Stimulated activated naive B cell treated with anti-CD40 and anti-IgM and Interleukin-4, amounts not matched to agents 10 μg/mL and 1 μg/mL and 100 μg/mL, for 72 hours (primary cell): ENCODE measurements at places on chromosomes 7 and 10.

DNA sequence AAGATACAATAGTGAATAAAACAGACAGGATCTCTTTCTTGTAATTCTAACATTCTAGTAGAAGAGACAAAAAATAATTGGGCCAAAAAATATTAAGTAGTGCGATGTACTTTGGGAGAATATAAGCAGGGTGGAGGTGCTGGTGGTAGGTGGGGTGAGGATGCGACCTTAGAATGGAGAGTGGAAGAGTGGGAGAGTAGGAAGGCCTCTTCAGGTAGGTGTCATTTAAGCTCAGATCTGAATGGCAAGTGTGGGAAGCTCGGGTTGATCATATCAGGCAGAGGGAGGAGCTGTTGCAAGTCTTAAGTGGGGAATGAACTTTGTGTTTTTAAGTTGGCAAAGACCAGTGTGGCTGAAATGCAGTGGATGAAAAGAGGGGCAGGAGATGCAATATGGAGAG, 3.8 kb upstream of the IFRD1 start:
- no peak overlapping the region for H3K4me3 ChIP-seq
- no peak for DNase-seq
- H3K27me3 ChIP-seq = no peaks in the 10 kb centered on the region
- H3K27ac ChIP-seq = no peak overlapping the region
- H3K4me1 ChIP-seq = peaks cover 16% of the 10 kb centered on the region
- peaks cover 8% of the 10 kb centered on the region for H3K36me3 ChIP-seq

- no peak for DNase-seq
- H3K27ac ChIP-seq = no peak overlapping the region
- H3K4me3 ChIP-seq = no peak overlapping the region
- peaks cover 20% of the 10 kb centered on the region for H3K4me1 ChIP-seq
- no peaks in the 10 kb centered on the region for H3K27me3 ChIP-seq
- peaks cover 14% of the 10 kb centered on the region for H3K36me3 ChIP-seq
These were observed 8.0 kb downstream of the COA1 start for GRCh38 chr7:43721193-43721806.

- no peak overlapping the region for H3K27ac ChIP-seq
- H3K4me3 ChIP-seq = no peak overlapping the region
- H3K4me1 ChIP-seq = no peaks in the 10 kb centered on the region
- DNase-seq = no peak
- no peaks in the 10 kb centered on the region for H3K36me3 ChIP-seq
These were observed 90.1 kb downstream of the GRM3 start for GRCh38 chr7:86733783-86734182.

- no peak overlapping the region for H3K27ac ChIP-seq
- peaks cover 10% of the 10 kb centered on the region for H3K4me1 ChIP-seq
- DNase-seq = no peak
- no peak overlapping the region for H3K4me3 ChIP-seq
These were observed 12.0 kb upstream of the FMC1 start for GRCh38 chr7:139329119-139329518.

- no peak for DNase-seq
- H3K4me1 ChIP-seq = peaks cover 6% of the 10 kb centered on the region
- no peak overlapping the region for H3K4me3 ChIP-seq
These were observed 18.4 kb downstream of the GIMAP5 start for GRCh38 chr7:150755473-150756099.

DNA sequence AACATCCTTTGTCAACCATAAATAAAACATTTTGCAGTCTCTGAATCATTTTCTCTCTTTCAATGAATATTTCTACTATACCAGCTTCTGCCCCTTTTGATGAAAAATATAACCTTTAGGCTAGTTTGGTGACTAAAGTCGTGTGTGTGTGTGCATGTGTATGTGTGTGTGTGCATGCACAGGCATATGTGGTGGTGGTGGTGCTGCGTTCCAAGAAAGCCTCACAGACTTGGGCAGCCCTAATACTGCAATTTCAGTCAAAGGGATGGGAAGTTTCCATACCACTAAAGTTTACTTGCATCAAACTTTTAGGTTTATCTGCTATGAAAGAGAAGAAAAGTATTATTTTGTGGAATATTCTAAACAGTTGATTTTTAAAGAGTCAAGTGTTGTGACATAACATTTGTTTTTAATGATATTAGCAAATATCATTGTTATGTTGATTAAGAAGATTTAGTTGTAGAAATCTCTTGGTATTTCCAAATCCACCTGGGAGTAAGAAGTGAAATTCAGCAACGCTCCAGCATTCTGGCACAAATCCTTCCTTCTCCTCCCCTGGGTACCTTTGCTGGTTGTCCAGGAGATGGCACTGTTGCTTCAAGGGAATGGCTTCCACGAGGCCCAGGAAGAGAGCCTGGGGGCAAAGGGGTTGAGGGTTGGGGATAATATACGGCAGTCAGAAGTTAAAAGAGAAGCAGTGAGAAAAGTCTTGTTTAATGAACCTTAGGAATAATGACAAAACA, 41.5 kb downstream of the ASB4 start:
- no peak overlapping the region for H3K27ac ChIP-seq
- H3K4me1 ChIP-seq = peaks cover 4% of the 10 kb centered on the region
- H3K36me3 ChIP-seq = no peaks in the 10 kb centered on the region
- peak; percentile 15 for DNase-seq
- no peaks in the 10 kb centered on the region for H3K27me3 ChIP-seq
- H3K4me3 ChIP-seq = no peak overlapping the region

GRCh38 chr7:150317748-150318444, 5.3 kb upstream of the LRRC61 start:
- H3K4me3 ChIP-seq = no peak overlapping the region
- peaks cover 9% of the 10 kb centered on the region for H3K36me3 ChIP-seq
- peaks cover 41% of the 10 kb centered on the region for H3K4me1 ChIP-seq

GRCh38 chr7:155064186-155064585, 5.9 kb upstream of the HTR5A start:
- no peaks in the 10 kb centered on the region for H3K4me1 ChIP-seq
- DNase-seq = no peak

- peaks cover 9% of the 10 kb centered on the region for H3K4me1 ChIP-seq
- no peak for DNase-seq
- H3K27me3 ChIP-seq = peaks cover 8% of the 10 kb centered on the region
- no peaks in the 10 kb centered on the region for H3K36me3 ChIP-seq
- H3K27ac ChIP-seq = no peak overlapping the region
- H3K4me3 ChIP-seq = no peak overlapping the region
These were observed 66.6 kb downstream of the FZD1 start for GRCh38 chr7:91330866-91331265.

- H3K4me1 ChIP-seq = no peaks in the 10 kb centered on the region
- no peak overlapping the region for H3K27ac ChIP-seq
- no peak for DNase-seq
- H3K36me3 ChIP-seq = no peaks in the 10 kb centered on the region
- peaks cover 29% of the 10 kb centered on the region for H3K27me3 ChIP-seq
These were observed 8.6 kb upstream of the PPP2R2D start for GRCh38 chr10:131891929-131892805.
